ENCODE measurements at places on chromosomes 4 and X. TPM values are rescaled to one million over a fixed set of nuclear protein-coding genes. Genes with fewer than 3 reads are reported as not detected.

PABPC5 gene
- total RNA-seq: not detected

LRAT gene
- total RNA-seq: 0.88 TPM

CSTF2 gene
- 27.0 TPM for total RNA-seq

PRDM8 gene
- 6.1 TPM for total RNA-seq

DMD gene
- 5.3 TPM for total RNA-seq

CFAP299 gene
- not detected for total RNA-seq

DNA sequence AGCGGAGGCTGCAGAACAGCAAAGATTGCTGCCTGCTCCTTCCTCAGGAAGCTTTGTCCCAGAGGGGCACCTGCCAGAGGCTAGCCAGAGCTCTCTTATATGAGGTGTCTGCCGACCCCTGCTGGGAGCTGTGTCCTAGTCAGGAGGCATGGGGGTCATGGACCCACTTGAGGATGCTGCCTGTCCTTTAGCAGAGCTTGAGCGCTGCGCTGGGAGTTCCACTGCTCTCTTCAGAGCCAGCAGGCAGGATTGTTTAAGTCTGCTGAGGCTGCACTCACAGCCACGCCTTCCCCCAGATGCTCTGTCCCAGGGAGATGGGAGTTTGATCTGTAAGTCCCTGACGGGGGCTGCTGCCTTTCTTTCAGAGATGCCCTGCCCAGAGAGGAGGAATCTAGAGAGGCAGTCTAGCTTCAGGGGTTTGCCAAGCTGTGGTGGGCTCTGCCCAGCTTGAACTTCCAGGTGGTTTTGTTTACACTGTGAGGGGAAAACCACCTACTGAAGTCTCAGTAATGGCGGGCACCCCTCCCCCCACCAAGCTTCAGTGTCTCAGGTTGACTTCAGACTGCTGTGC, 10.9 kb downstream of the DCK start:
- H3K36me3 ChIP-seq: peaks cover 10% of the 10 kb centered on the region
- no peaks in the 10 kb centered on the region for H3K27me3 ChIP-seq
- no peak overlapping the region for H3K4me3 ChIP-seq

DNA sequence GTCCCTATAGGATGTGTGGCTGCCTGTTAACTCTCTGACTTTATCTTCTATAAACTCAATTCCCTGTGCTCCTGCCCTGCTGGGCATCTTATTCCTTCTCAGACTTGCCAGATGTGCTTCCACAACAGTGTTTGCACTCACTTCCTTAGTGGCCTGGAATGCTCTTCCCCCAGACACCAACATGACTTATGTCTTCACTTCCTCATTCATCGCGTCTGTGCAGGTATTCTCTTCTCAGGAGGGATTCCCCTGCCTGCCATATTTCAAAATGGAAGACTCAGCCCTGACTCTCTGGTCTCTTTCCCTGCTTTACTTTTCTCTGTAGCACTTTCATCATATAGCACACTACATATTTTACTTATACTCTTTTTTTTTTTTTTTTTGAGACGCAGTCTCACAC, 344.0 kb downstream of the CENPC start:
- no peak overlapping the region for H3K27ac ChIP-seq
- no peaks in the 10 kb centered on the region for H3K4me1 ChIP-seq
- H3K27me3 ChIP-seq: no peaks in the 10 kb centered on the region
- no peak for DNase-seq
- H3K36me3 ChIP-seq: no peaks in the 10 kb centered on the region

- no peaks in the 10 kb centered on the region for H3K36me3 ChIP-seq
- no peak overlapping the region for H3K4me3 ChIP-seq
- no peaks in the 10 kb centered on the region for H3K27me3 ChIP-seq
- H3K4me1 ChIP-seq: no peaks in the 10 kb centered on the region
Measured at GRCh38 chrX:25674776-25675175, 463.4 kb upstream of the MAGEB18 start.

DNA sequence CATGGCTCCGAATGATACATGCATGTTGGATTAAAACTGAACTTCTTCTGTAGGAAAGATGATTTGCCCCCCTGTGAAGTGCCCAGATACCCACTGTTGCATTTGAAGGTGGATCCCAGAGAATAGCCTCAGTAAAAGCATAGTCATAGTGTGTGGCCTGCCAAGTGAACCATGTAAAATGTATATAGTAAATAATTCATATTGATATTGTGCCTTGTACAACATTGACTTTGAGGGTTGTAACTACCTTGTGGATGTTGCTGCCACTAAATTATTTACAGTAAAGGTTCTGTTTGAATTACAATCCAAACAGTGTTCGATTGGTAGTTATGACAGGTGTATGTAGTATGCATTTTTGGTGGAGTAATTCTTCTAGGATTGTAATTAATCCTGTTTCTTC, 19.2 kb downstream of the TMEM131L start:
- peaks cover 12% of the 10 kb centered on the region for H3K36me3 ChIP-seq
- peak overlapping the region; percentile 83 for H3K27ac ChIP-seq
- no peak for DNase-seq
- no peak overlapping the region for H3K4me3 ChIP-seq

GRCh38 chr4:8700531-8700930, 108.0 kb downstream of the CPZ start:
- H3K4me3 ChIP-seq: no peak overlapping the region
- no peaks in the 10 kb centered on the region for H3K27me3 ChIP-seq
- peaks cover 8% of the 10 kb centered on the region for H3K4me1 ChIP-seq
- DNase-seq: no peak

DNA sequence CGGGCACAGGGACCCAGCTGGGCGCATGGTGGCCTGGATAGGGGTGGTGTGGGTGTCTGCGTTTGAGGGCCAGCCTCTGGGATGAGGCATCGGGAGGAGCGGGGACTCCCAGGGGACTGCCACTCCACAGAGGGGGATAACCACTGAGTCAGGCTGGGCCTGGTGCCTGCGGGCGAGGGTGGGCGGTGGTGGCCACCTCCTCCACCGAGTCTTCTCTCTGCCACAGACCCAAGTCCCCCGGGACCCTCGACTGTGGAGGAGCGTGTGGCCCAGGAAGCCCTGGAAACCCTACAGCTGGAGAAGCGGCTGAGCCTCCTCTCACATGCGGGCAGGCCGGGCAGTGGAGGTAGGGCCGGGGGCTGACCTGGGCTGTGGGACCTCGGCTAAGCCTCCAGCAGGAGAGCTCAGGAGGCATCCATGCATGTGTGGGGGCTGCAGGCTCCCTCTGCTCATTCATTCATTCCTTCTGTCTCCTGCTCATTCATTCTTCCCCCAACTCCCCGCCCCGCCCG, 26.4 kb downstream of the DOK7 start:
- DNase-seq: no peak
- no peak overlapping the region for H3K27ac ChIP-seq
- H3K27me3 ChIP-seq: peaks cover 10% of the 10 kb centered on the region
- H3K4me1 ChIP-seq: peaks cover 10% of the 10 kb centered on the region
- H3K4me3 ChIP-seq: no peak overlapping the region

DNA sequence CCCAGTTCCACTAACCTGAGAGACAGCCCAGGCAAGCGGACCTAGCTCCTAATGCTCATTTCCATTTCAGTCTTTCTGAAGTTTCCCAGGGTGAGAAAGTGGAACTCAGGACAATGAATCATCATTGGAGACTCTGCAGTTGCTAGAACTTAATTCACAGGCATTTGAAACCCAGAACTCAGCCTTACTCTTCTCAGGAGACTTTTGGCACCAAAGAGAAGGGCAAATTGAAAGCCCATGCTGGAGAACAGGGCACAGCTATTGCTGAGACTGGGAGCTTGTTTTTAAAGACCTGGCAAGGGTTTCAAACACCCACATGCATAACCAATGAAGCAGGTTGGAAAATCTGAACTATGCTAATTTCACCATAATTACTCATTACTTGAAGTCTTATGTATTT, 36.0 kb downstream of the BST1 start:
- H3K4me3 ChIP-seq: no peak overlapping the region
- H3K4me1 ChIP-seq: no peaks in the 10 kb centered on the region
- no peaks in the 10 kb centered on the region for H3K36me3 ChIP-seq
- DNase-seq: no peak

- H3K27me3 ChIP-seq: no peaks in the 10 kb centered on the region
- no peaks in the 10 kb centered on the region for H3K4me1 ChIP-seq
- H3K4me3 ChIP-seq: no peak overlapping the region
- DNase-seq: no peak
- H3K36me3 ChIP-seq: no peaks in the 10 kb centered on the region
Measured at GRCh38 chr4:25702848-25703247, 47.2 kb downstream of the SLC34A2 start.

GRCh38 chrX:39377157-39377556, 575.9 kb downstream of the MID1IP1 start:
- H3K27ac ChIP-seq: no peak overlapping the region
- no peaks in the 10 kb centered on the region for H3K36me3 ChIP-seq
- no peaks in the 10 kb centered on the region for H3K4me1 ChIP-seq
- no peak for DNase-seq
- no peak overlapping the region for H3K4me3 ChIP-seq

DNA sequence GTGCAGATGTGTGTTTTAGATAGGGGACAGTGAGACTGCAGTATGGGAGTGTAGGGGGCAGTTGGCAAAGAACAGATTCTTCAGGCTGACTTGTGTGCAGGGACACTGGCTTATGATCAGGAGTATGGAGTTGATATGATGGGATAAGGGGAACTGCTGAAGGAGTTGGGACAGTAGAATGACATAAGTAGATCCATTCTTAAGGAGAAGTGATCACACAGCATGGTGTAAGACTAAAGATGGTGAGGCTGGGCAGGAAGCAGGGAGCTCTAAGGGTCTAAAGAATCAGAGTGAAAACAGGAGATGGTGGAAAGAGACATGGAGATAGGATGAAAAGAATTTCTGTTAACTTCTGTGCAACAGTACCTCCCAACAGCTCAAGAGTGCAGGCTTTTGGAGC, 70.7 kb downstream of the REELD1 start:
- H3K4me1 ChIP-seq: no peaks in the 10 kb centered on the region
- DNase-seq: no peak
- H3K27ac ChIP-seq: no peak overlapping the region

Data from esophagus squamous epithelium (tissue), 5 donors.